ENCODE measurements at places on chromosomes 16 and 17.

DNA sequence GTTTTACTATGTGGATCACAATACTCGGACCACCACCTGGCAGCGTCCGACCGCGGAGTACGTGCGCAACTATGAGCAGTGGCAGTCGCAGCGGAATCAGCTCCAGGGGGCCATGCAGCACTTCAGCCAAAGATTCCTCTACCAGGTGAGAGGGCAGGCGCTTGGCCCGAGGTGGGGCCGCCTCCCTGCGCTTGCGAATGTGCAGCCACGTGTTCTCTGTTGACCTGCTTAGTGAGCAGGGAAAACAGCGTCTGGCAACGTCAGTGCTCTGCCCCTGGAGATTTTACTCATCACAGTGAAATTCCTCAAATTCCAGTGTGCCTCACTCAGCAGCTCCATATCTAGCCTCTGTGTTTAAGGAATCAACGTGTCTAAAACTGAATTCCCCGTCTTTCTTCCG is 33.4 kb upstream of the CLEC18A start:
- no peak for DNase-seq

GRCh38 chr17:74343526-74344284 is 17.7 kb downstream of the KIF19 start:
- DNase-seq: no peak

- no peak for DNase-seq
Observed at GRCh38 chr16:48629016-48629415, 19.0 kb upstream of the N4BP1 start.

- DNase-seq: no peak
Observed at GRCh38 chr16:59469266-59469665, 735.1 kb upstream of the GOT2 start.

DNA sequence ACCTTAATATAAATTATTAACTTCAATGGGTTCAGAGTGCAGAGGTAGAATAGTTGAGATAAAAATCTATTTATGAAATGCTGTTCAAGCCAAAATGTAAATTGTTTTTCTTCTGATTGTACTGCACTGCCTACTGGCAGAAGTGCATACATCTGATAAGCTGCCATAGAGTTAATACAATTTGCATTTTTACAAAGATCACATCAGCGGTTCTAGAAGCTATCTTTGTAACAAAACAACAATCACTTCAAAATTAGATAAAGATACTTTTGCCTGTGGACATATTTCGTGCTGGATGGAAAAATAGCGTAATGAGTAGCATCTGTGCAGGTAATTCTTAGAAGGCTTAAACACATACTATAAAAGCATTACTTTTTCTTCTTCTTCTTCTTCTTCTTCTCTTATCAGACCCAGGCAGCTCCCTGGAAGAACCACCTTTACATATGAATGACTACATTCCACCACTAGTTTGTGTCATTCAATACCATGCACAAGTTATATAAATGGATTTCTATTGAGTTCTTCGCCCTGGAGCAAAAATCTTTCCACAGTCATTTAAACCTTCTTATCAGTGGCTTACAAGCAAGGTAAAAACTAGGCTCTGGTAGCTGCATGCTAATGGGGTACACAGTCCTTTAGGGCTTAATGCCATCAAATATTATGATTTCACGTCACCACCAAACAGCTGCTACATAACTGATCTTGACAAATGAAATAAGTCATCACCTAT is 47.0 kb downstream of the SYNRG start:
- no peak for DNase-seq

DNA sequence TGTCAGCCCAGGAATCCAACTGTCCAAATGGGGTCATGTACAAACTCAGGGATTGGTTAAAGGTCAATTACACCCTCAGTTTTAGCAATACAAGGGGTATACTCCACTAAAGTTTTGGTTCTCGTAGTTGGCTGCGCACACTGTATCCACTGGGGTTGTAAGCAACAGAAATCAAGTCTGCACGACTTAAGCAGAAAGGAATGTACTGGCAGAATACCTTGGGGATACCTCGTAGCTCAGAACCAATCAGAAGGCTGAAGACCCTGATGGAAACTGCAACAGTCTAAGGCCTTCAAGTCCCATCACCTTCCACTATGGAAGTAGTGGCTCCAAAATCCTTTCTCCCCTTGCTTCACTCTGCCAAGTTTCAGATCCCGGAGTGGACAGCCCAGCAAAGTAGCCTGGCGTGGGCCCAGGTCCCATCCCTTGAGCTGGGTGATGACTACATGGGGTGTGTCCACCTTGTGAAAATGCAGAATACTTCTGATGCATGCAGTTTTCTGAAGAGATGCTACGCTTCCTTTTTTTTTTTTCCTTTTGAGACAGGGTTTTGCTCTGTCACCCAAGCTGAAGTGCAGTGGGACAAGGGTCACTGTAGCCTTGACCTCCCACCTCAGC is 21.1 kb upstream of the RPH3AL start:
- DNase-seq: no peak

GRCh38 chr16:70746040-70746707 is 54.8 kb downstream of the VAC14 start:
- no peak for DNase-seq

DNA sequence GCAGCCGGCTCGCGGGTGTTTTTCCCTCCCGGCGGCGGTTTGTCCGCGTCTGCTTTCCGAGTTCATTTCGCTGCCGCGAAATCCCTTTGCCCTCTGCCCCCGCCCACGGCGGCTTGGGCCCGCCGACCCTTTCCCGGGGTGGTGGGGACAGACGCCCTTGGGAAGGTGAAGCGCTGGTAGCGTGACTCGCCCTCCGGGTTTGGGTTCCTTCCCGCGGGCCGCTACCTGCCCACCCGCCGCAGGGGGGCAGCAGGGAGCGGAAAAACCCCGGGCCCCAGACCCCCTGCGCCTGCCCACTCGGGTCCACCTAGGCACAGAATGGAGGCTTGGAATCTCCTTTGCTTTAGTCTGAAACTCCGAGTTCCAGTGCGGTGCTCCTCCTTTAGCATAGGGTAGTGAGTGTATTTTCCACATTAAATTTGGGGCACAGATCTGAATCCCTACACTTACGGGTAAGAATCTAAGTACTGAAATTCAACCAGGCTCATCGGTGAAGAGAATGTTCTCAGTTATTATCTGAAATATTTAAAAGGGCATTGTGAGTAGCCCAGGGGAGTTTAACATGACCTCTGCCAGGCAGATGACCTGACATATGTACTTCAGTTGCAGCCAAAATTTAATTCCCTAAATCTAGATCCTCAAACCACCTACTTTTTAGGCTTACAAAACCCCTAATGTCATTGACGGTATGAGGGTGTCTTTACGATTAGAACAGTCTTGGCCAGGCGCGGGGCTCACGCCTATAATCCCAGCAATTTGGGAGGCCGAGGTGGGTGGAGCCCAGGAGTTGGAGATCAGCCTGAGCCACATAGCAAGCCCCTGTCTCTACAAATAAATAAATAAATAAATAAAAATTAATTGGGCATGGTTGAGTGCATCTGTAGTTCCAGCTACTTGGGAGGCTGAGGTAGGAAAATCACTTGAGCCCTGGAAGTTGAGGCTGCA is 1.0 kb downstream of the NME2 start:
- DNase-seq: peak; percentile 54

GRCh38 chr16:69721441-69721957 is 4.9 kb downstream of the NQO1 start:
- no peak for DNase-seq

DNA sequence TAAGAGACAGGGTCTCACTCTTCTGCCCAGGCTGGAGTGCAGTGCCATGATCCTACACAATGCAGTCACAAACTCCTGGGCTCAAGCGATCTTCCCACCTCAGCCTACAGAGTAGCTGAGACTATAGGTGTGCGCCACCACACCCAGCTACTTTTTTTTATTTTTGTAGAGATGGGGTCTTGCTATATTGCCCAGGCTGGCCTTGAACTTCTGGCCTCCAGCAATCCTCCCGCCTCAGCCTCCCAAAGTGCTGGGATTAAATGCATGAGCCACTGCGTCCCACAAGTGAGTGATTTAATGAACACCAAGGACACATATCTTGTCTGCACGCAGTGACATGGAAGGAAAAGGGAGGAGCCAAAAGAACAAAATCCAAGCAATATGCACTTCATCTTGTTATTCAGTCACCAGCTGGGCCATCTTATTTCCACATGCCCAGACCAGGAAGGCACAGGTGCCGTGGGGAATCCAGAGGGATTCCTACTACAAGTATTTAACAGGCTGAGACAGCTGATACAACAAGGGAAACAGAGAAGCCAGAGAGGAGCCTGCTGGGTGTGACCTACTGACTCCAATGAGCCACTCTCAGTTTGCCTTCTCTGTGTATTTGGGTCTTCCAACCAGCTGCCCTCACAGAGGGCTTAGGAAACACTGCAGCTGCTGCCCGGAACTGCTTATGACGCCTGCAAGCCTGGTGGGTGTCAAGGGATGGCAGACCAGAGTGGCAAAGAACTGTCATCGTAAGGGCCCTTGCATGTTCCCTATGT is 17.0 kb downstream of the LSM12 start:
- DNase-seq: no peak

GRCh38 chr16:4204521-4204920 is 37.4 kb downstream of the SRL start:
- DNase-seq: no peak

DNA sequence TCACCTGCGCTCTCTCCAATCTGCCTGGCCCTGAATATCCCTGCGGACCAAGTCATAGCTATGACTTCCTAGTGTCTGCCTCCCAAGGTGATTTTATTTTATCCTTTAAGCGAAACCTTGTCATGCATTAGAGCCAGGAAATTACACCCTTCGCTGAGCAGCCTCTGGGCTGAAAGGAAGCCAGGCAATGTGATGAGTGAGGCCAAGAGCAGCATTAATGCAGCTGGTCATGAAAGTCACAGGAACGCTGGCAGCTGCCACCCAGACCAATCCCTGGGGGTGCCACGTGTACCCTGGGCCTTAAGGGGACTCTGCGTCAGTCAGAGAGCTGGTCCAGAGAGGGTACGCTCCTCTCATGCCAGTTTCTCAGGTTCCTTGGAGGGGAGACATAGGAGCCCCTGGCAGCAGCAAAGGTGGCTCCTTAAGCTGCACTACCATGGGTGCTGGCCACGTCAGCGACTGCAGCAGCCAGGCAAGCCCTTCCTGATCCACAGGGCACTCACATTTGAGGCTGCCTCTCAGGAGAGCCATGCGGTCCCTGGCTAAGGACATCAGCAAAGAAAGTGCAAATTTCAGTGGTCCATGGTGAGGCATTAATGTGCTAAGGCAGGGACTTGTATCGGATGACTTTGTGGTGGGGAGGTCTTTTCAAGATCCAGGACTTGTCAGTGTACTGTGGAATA is 42.7 kb upstream of the WSCD1 start:
- DNase-seq: no peak

- no peak for DNase-seq
Observed at GRCh38 chr16:74261068-74261467, 35.5 kb upstream of the PSMD7 start.

DNA sequence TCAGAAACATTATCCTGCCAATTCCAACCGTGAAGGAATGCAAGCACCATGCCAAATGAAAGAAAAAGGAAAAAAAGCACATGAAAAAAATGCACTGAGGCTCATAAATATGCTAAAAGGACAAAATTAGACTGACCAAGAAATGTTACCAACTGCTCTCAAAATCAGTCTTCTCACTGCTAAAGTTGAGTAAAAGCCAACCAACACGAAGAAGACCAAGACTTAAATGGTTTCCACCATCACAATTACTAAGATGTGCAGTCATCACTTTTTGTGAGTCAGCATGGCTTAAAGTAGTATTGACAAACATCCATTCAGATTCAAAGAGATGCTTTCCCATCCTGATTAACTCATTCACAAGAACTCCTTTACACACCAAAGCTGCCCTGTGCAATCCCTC is 16.4 kb downstream of the CDYL2 start:
- no peak for DNase-seq

DNA sequence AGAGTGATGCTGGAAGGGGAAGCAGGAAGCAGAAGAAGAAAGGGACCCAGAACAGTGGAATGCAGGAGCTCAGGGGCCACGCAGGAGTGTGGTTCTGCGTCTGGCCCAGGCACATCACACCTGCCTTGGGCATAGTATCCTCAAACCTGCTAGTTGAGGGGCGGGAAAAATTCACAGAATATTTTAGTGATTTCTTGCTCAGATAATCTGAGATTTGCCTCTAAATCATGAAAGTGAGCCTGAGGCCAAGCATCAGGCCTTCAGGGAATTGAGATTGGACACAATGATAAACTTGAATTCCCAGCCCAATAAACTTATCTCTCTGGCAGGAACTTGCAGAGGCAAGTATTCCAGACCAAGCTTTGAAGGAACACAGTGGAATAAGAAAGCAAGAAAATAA is 48.5 kb upstream of the CCL2 start:
- no peak for DNase-seq

DNA sequence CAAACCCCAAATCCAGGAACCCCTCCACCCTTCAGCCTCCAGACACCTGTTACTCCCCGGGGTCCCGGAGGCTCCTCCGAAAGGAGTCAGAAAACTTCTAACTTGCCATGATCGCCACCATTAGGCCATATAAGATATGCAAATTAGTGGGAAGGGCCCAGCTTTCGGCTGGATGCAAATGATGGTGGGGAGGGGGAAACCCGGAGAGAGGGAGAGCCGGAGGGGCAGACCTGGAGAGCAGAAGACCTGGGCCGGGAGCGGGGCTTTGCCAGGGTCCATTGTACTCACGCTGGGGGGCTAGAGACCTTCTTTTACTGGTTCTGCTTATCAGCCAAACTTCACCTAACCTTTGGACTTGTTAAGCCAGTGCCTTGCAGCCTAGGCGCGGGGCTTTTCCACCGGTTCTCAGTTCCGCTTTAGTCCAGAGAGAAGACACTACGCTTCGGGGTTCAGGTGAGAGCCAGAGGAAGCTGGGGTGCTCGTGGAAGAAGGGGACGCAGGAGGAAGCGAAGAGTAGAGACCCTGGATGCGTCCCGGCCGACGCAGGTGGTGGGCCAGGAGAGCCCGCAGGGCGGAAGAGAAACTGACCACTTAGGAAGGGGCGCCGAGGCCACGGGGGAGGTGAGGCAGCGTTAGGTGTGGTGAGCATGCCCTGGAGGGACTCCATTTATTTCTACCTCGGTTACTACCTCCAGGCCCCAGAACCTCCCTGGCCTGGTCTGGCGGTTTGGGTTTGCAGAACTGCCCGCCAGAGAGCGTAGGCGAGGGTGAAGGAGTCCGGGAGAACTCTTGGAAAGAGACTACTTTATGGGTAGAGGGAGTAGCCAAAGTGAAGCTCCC is at the start of gene HNF1B:
TSS of gene HNF1B (minus strand) at position 99 of the 840 bp plus-strand sequence. CDS start 175 bp downstream, outside the sequence.
- no peak for DNase-seq

DNA sequence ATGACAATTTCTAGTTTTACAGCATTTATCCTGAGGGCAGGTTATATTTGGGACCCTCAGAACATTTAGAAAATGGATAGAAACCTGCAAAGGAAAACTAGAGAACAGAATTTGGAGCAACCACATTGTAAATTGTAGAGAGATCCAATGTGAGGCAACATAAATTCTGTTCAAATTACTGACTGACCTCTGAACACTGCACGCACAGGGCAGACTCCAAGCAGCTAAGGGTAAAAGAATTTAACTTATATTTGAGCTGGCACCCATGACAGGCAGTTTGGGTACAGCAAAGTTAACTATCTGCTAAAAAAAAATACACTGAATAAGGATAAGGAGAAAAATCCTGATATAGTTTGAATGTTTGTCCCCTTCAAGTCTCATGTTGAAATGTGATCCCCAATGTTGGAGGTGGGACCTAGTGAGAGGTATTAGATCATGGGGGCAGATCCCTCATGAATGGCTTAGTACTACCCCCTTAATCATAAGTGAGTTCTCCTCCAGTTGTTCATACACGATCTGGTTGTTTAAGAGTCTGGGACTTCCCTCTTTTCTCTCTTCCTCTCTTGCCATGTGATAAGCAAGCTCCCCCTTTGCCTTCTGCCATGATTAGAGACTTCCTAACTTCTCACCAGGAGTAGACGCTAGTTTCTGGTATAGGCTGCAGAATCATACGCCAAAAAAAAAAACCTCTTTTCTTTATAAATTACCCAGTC is 75.7 kb downstream of the FBXL20 start:
- no peak for DNase-seq

Measured in activated naive CD8-positive, alpha-beta T cell treated with anti-CD3 and anti-CD28 coated beads, Interleukin-2, amount 50 U/mL, for 16 hours (primary cell).